WTC11 (cell line): ENCODE measurements at places on chromosomes 12 and 14. TPM values are rescaled to one million over a fixed set of nuclear protein-coding genes. Genes with fewer than 3 reads are reported as not detected.
A peak's percentile ranks its signal among the peaks of the same experiment; 100 is the strongest.

Gene C12orf54
- total RNA-seq: not detected in 3 replicates

Gene METAP2
- 107 to 112 TPM (median 108 TPM) in 3 replicates for total RNA-seq

Gene CACNA2D4
- total RNA-seq: 0.04 to 0.46 TPM (median 0.25 TPM) in 3 replicates

Gene TCP11L2
- 11.9 to 12.8 TPM (median 12.3 TPM) in 3 replicates for total RNA-seq

Gene A2ML1
- total RNA-seq: 9.1 to 11.5 TPM (median 10.5 TPM) in 3 replicates

Gene LRRC43
- total RNA-seq: 0.21 to 0.64 TPM (median 0.22 TPM) in 3 replicates

Gene TPCN1
- total RNA-seq: 29.0 to 32.7 TPM (median 30.7 TPM) in 3 replicates

- DNase-seq: no peak
Observed at GRCh38 chr12:29207120-29207519, 58.0 kb downstream of the FAR2 start.

GRCh38 chr12:53046655-53047220 is 3.1 kb upstream of the TNS2 start:
- DNase-seq: peak; percentile 56

GRCh38 chr12:115697340-115697739 is 580.2 kb downstream of the MED13L start:
- DNase-seq: no peak

DNA sequence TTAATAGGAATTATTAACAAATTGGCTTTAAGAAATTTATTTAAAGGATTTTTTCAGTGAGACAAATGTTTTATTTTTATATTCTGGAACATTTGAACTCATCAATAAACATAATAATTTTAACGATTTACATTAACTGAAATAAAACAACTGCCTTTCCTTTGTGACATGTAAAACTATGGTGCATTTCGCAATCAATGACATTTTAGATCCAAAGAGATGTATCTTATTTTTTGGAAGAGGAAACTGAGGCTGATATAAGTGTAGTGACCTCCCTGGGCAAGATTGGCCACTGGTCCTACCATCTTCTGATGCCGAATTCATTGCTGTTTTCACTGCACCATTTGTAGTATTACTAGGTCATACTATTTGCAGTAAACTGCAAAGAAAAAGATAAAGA is 2.5 kb upstream of the RNU6-8 start:
- no peak for DNase-seq

DNA sequence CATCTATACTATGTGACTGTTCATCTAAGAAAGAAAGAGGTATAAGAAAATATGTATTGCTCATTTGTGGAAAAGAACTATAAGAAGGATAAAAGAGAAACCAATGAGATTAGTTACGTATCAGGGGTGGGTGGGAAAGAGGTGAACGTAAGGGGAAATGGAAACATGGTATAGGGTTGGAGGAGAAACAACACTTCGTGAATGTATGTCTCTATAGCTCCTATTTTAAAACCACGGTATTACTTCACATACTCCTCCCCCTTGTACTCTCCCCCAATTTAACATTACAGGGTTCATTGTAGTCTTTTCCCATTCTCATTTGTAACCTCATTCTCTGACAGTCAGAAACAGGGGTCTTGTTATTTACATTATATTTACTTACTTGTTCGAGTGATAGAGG is 120.4 kb downstream of the FOXG1 start:
- DNase-seq: no peak

DNA sequence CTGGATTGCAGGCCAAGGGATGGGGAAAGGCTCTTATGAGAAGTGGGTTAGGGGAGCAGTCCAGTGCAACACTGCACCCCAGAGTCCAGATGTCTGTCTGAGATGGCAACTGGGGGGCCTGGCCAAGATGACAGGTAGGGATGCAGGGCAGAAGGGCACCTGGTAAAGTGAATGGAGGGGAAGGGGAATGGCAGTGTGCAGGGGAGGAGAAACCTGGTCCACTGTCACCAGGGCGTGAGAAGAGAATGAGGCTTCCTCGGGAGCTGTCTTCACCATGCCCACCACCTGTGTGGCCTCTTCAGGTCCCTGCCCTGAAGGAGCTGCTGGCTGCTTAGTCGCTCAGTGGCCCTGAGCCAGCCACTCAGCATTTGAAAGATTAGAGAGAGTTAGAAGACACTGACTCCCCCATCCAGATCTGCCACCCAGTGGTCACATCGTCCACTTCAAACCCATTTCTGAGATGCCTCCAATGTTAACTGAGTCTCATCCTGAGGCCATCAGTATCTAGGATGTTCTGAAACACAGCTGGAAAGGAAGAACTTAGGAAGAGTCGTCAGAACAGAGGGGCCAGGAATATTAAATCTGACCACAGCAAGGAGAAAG is 57.3 kb downstream of the PLEKHG3 start:
- no peak for DNase-seq

DNA sequence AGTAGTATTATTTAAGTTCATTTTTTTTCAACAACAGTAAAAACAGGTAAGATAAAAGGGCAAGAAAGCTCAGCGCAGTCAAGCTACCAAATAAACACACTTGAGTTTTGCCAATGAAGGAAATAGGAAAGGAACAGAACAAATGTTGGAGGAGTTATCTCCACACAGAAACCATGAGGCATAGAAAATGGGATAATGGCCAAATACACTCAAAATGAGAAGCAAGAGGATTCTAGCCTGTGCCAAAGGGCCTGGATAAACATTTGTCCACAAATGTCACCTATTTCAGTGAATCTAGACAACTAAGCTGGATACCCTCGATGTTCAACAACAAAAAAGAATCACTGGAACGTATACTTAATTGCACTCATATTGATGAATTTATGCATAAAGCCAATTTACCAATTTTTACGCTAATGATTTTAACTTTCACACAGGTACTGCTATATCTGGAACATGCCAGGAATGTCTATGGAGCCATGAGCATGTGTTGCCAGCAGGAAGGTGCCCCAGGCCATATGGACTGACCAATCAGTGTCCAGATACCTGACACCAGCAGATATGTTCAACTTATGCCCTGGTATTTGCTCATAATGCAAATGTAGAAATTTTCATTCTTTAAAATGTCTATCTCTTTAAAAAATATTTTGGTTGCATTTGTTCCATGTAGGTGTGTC is 21.1 kb downstream of the ST8SIA1 start:
- no peak for DNase-seq

- no peak for DNase-seq
Observed at GRCh38 chr14:74216671-74217070, 22.6 kb upstream of the VSX2 start.

DNA sequence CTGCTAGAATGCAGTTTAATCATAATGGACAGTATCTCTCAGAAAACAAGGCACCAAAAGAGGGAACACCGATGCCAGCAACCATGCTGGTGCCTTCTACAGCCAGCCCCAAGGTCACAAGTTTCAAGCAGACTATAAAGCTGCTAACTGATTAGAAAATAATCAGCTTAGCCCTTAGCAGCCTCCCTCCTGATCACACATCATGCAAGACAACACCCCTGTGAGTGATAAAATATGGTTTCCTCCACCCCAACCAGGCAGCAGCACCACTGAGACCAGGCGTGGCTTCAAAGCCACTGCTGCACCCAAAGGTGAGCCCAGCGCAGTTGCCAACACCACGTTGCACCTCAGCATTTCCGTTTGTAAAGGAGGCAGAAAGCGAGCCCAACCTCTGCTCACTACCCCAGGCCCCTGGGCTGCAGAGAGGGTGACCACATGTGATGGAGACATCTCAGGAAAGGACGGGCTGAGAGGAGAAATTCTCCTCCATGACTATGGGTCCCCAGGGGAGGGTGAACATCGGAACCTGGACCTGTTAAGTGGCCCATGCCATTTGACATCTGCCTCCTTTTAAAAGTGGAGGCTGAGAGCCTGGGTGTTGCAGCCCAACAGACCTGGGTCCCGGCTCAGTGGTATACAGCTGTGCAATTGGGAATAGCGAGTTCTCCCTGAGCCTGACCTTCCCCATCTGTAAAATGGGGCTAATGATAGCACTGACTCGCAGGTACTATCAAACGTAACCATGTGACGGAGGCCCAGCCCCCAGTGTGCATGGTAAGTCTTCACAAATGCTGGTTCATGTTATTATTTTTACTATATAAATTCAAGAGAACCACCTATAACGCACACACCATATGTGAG is 11.5 kb downstream of the ZFP36L1 start:
- no peak for DNase-seq

DNA sequence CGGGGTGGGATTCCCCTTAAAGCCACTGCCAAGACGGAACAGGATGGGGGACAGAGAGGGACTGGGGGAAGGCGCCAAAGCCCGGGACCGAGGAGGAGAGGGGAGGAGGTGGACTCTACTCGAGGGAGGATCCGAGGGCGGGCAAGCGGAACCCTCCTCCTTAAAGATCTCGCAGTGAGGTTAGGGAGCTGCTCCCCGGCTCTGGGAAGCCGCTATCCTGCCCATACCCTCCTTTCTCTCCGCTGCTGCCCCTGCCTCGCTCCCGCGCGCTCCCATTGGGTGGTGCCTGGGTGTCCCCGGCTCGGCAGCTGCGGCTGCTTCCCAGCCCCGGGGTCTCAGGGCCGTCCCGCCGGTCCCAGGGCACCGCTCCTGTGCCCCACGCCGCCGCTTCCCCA is 16.4 kb downstream of the KRT18 start:
- DNase-seq: peak; percentile 74

GRCh38 chr12:129071362-129071761 is 218.1 kb downstream of the GLT1D1 start:
- no peak for DNase-seq

DNA sequence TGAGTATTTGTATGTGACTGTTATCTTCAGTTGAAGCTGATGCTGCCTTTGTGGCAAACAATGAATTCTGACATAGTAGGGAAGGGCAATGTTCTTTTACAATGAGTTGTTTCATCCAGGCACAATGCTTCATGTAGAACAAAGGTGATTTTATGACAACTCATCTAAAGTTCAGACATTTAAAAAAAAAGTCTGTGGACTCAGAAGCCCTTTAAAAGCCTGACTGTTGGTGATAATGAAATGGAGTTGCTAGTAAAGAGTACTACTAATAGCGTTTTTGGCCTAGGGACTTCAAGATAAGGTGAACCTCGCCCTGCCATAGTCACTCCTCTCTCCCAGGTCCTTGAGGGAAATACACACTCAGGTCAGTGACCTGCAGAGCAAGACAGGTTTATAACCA is 105.1 kb downstream of the AKAP6 start:
- no peak for DNase-seq

GRCh38 chr12:53383258-53383657 is 3.3 kb downstream of the SP1 start:
- no peak for DNase-seq

GRCh38 chr14:29823816-29824215 is 103.8 kb downstream of the PRKD1 start:
- DNase-seq: no peak

DNA sequence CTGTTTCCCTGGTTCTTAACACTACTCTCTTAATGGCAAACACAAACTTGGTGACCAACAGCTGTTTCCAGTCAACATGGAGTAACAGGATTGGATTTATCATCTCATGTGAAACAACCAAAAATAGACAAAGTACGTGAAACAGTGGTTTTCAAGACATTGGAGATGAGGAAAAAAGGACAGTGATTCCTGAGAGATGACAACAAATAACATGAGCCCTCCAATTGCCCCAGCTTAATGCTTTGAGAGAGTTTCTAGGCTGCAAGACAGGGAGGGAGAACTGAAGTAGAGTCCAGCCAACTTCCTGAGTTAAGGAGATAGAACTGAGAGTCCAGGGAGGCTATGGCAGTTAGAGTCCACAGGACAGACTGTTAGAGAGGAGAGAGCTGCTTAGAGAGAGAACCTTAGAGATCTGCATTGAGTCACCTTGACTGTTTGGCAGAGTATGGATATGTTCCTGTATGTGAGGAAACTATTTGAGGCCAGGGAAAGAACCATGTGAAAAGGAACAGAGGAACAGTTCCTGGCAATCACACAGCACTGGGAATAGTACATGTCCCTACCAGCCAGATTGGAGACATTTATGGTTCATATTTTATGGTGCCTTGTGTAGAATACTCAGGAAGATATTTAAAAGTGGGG is 106.4 kb downstream of the PCNX1 start:
- DNase-seq: no peak

DNA sequence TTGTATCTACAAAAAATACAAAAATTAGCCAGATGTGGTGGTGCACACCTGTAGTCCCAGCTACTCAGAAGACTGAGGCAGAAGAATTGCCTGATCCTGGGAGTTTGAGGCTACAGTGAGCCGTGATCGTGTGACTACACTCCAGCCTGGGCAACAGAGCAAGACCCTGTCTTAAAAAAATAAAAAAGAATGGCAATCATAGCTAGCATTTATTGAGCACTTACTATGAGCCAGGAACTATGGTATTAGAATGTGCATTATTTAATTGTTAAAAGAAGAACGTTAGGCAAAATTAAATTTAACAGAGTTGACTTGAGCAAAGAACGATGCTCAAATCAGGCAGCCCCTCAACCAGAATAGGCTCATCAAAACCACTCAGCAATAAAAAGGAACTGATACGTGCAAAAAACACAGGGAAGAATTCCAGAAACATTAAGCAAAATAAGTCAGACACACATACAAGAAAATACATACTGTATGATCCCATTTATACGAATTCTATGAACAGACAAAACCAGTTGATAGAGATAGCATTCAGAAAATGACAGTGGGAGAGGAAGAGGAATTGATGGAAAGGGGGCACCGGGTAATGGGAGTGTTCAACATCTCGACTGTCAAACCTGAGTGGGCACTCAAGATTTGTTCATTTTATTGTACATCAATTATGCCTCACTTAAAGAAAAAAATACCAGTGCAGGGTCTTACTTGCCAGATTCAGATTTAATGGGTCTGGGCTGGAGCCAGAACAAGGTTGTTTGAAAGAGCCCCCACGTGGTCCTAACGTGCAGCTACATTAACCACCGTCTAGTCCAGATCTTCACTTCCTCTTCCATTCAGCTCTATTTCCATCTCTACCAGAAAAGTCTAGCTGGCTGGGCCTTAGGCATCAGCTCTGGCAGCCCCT is 8.0 kb downstream of the SCNN1A start:
- no peak for DNase-seq

GRCh38 chr14:101495284-101495683 is 66.0 kb upstream of the DIO3 start:
- no peak for DNase-seq

DNA sequence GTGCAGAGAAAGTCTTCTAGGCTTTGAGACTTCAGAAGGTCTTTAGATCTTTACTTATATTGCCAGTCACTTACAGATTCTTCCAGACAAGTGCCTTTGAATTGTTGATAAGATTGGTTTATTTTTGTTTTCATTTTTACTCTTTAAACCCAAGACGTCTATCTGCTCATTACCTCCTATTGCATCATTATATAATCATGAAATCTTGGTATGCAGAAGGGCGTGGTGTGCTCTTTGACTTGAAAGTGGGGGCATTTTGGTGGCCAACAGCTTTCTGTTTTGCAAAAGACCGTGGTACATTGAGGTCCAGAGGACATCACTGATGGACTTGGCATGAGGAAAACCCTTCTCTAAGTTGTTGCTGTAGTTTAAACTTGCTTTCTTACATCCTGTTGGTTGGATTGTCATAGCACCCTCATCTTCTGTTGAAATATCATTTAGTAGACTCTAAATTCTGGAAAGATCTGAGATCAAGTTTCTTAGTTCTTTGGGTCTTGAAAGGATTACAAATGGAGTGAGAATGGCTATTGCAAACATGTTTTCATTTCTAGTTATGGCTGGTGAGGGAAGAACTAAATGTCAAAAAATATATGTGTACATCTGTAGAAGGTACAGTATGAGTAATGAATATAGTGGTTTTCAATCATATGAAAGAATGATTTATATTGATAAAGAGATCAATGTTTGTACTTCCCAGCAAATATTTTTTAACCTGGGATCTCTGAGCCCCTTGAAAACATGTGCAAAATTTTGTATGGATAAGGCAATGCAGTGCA is 441.8 kb downstream of the NRXN3 start:
- no peak for DNase-seq
